ENCODE measurements at places on chromosomes 16 and 17.

DNA sequence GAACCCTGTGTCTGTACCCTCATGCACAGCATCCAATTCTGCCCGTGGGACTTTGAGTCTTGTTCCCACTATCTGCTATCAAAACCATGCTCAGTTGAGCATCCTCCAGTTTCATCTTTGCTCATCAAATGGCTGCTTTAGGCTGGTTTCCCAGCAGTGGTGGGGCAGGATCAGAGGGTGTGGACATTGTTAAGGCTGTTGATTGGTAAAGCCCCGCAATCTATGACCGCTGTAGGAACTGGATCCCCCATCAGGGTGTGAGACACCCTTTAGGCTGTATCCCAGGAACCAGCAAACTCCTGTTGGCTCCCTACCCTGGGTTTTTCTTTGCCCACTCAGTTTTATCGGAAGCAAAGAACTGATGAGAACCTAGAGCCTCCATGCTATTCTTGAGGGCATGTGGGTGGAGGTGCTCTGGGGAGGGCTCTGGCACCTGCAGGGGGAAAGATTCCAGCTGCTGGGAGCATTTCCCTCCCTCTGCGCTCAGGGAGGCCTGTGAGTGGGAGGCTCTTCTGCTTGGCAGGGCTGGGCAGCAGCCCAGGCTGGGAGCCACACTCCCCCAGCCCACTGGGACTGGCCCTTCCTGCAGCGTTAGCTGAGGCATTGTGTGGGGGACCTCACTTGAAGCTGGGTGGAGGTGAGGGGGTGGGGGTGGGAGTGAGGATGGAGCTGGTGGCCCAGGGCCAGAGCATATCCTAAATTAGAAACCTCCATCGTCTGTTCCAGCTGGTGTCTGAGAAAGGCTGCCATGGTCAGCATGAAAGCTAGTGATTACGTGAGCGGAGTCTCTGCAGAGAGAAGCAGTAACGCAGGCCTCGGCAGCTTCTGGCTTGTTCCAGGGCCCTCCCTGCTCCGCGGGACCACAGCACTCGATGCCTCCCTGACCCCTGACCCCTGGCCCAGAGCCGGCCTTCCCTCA is 160.6 kb downstream of the IRF8 start:
- DNase-seq = no peak

GRCh38 chr17:43024407-43025289 is at the start of gene RND2:
Gene RND2 (plus strand): TSS chr17:43025231. CDS start chr17:43025348, 117 bp downstream.
- peak; percentile 58 for DNase-seq

- DNase-seq = no peak
These were observed 9.7 kb downstream of the NMT1 start for GRCh38 chr17:45070809-45071208.

DNA sequence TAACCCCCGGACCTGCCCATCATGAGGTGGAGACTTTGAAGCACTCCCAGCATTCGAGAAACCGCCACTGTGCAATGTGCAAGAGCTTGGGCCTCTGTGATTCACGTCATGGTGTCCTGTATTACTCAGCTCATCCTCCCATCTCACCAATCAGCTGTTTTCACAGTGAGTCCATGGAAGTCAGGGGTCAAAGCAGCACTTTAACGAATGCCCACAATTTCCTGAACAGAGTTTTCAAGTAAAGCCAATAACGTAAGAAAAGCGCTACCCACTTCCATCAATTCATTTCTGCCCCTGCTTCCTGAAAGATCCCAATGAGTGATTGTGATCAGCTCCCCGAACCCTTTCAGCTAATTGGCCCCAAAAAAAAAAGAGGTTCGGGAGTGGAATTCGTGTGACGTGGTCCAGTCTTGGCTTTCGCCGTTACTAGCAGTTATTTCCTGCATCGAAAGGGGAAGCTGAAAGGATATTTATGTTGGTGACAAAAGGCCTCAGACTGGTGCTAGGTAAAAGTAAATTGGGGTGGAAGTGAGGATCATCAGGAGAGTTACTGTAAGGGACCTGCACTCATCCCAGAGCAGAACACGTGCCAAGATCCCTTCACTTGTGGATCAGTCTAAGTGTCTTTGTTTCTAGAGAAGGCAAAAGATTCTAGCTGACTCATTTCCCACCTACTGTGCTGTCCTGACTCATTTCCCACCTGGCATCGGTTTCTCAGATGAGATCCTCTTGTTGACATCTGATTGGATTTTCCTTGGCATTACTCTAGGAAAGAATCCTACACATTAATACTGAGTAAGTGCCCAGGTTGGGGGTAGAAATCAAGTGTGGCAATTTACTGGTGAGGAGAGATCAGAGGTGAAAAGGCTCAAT is 136.7 kb upstream of the NUDT7 start:
- DNase-seq = no peak

GRCh38 chr16:84519855-84520254 is 15.4 kb upstream of the MEAK7 start:
- DNase-seq = no peak

- DNase-seq = no peak
These were observed 119.9 kb upstream of the IRX6 start for GRCh38 chr16:55204069-55204468.

GRCh38 chr16:17396762-17397498 is 73.8 kb downstream of the XYLT1 start:
- no peak for DNase-seq

- no peak for DNase-seq
These were observed 27.0 kb downstream of the ATP6V0A1 start for GRCh38 chr17:42485680-42486079.

- no peak for DNase-seq
These were observed 20.0 kb downstream of the ARHGAP23 start for GRCh38 chr17:38448208-38448771.

DNA sequence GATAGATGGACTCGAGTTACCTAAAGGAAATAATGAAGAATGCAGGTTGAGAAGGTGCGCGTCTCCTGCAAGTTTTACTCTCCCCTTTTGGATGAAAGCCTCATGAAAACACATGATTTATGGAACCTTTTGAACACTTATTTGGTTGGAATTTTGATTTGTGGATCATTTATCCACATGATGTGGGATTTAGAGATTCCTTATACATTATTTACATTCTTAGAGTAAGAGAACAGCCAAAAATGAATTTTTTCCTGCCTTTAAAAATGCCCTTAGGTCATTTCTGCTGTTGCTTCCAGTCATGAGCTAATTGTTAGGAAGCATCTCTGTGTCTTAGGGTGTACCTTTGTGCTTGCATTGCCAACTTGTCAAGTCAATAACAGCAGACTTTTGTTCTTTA is 99.9 kb downstream of the RPTOR start:
- DNase-seq = no peak

- no peak for DNase-seq
These were observed 383.2 kb upstream of the CCL2 start for GRCh38 chr17:33871720-33872540.

DNA sequence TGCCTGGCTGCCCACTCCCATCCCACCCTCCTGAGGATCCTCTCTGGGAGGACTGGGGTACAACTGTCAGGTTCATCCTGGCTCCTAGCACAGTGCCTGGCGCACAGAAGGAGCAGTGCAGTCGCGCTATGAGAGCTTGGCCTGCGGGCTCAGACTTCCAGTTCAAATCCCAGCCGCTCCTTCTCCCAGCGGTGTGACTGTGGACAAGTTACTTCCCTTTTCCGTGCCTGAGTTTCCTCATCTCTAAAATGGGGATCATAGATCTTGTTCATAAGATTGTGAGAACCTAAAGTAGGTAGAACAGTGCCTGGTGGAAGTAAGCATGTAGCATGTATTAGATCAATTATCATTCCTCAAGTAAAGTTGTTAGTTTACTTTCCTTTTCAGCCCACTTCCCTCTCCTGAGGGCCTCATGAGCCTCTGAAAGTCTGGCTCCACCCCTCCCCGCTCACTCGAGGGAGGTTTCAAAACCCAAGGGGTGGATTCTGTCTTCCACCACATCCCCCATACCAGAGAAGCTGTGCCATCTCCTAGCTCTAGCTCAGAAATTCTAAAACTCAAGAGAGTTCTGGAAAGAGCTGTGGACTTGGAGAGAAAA is 19.9 kb upstream of the COL1A1 start:
- DNase-seq = no peak

- DNase-seq = no peak
These were observed 1.5 kb downstream of the SNX29 start for GRCh38 chr16:11978080-11978479.

GRCh38 chr16:66575060-66575459 is 4.2 kb upstream of the CMTM2 start:
- DNase-seq = no peak

- DNase-seq = no peak
These were observed 23.1 kb downstream of the CDC42EP4 start for GRCh38 chr17:73288534-73289302.

DNA sequence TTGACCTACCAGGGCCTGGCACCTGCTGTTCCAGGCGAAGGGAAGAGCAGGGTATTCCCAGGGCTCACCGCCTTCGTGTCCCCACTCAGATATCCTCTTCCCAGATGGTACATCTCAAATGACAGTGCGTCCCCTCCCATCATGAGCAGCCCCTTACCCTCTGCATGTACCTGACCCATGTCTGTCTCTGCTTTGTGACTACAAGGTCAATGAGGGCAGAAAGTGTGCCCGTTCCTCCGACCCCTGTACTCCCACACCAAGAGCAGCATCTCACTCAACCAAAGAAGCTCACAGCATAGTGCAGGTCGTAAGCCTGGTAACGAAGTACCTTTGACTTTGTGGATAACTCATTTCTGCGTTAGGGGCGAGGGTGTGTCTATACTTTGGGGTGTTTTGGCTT is 142.6 kb downstream of the KATNIP start:
- no peak for DNase-seq

- DNase-seq = no peak
These were observed 382.2 kb downstream of the ZFHX3 start for GRCh38 chr16:72665701-72666100.

DNA sequence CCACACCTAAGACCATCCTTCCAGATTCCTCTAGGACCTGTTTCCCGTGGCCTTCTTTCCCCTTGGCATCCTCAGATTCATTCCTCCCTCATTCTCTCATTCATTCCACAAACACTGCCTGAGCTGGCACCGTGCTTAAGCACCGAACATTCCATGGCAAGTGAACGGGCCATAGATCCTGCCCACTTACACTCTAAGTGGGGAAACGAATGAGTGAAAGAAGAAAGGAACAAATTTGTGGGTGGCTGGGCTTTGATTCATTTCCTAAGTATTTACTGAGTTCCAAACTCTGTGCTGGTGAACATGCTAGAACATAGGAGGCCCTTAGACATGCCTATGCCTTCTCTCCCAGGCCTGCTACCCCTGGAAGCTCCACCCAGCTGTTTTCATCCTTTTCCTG is 30.0 kb downstream of the SRCIN1 start:
- DNase-seq = no peak

GRCh38 chr16:86584071-86584685 is 5.8 kb downstream of the FOXL1 start:
- DNase-seq = no peak

- no peak for DNase-seq
These were observed 46.7 kb downstream of the CYB5B start for GRCh38 chr16:69471121-69471520.

DNA sequence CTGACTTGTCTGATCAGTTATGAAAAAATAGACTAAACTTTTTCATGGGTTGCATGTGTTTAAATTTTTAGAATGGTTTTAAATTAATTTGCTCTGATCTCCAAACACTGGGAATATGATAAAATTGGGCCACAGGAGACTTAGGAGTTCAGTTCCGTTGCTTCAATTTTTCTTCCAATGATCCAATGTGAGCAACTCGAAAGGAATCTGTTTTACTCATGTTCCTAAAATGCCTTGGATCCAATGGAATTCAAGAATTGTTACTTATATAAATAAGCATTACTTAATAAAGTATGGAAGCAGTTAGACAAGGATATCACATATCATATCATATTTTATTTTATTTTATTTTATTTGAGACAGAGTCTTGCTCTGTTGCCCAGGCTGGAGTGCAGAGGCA is 56.0 kb upstream of the NACA2 start:
- DNase-seq = no peak

DNA sequence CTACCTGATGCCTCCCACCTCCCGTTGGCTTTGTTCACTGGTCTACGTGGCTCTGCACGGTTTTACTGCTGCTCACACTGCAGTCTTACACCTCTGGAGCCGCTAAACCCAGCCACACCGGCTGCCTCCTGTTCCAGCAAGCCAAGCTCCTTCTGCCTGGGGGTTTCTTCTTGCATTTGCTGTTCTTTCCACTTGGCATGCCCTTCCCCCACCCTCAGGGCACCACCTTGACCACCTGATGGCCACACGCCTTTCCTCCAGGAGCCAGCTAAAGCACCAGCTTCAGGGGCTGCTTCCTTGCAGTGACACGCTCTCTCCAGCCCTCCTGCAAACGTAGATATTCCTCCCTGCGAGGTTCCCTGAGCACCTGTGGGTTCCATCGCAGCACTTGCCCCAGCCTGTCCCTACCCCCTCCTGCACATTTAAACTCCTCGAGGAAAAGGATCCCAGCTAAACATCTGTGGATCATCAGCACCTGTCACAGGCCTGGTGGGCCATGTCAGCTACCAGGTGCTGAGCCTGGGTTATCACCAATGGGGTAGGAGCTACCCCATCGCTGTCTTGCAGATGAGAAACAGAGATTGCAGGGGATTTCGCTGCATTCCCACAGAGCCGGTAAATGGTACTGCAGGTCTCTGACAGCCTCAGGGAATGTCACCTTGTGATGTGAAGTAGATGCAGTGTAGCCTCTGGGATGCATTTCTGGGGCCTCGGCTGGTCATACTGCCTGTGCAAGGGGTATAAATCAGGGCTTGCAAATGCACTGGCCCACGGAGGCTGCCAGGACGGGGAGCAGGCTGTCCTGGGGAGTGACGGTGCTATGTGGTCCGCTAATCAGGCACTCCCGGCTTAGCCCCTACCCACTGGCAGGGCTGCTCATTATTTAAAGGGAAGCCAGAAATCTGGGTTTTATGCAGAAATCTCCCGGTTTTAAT is 285.2 kb downstream of the CPPED1 start:
- no peak for DNase-seq

DNA sequence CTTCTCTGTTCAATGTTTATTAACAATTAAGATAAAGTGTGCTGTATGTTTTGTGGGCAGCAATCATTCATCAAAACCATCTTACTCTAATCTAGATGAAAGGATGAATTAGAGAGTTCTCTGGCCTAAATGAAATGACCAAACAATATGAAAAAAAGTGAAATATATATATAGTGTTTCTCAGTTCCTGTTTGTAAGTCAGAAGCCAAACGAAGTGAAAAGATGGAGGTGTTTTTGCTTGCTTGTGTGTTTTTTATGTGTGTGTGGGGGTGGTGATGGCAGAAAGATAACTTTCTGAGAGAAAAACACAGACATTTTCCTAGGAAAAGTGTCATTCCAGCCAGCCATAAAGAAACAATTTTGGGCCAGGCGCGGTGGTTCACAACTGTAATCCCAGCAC is 138.6 kb downstream of the CDH8 start:
- no peak for DNase-seq

- no peak for DNase-seq
These were observed 719 bp downstream of the PMFBP1 start for GRCh38 chr16:72171236-72171635.

DNA sequence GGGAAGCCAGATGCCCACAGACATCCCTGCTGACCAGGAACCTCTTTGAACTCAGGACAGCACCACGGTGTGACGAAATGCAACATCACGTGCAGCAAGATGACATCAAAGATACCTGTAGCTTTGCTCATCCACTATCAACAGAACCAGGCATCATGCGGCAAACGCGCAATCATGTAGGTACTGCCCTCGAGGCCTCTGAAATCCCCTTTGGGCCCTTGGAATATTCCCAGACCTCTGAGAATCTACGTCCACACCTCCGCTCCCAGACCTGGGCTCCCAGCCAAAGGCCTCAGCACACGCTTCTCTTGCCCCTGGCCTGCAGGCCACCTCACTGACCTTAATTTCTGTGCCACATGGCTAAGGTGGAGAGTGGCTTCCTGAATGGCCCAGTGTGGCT is 7.3 kb downstream of the CX3CL1 start:
- no peak for DNase-seq

All from activated CD4-positive, alpha-beta T cell treated with anti-CD3 and anti-CD28 coated beads, Interleukin-2, amount 50 U/mL, for 24 hours (primary cell).